ENCODE measurements at places on chromosomes 2 and 18. TPM values are rescaled to one million over a fixed set of nuclear protein-coding genes. Genes with fewer than 3 reads are reported as not detected.

- H3K27ac ChIP-seq: peak overlapping the region; percentile 23
- no peak overlapping the region for H3K4me3 ChIP-seq
- H3K4me1 ChIP-seq: peaks cover 10% of the 10 kb centered on the region
Measured at GRCh38 chr2:205245001-205245400, 437.3 kb upstream of the NRP2 start.

DNA sequence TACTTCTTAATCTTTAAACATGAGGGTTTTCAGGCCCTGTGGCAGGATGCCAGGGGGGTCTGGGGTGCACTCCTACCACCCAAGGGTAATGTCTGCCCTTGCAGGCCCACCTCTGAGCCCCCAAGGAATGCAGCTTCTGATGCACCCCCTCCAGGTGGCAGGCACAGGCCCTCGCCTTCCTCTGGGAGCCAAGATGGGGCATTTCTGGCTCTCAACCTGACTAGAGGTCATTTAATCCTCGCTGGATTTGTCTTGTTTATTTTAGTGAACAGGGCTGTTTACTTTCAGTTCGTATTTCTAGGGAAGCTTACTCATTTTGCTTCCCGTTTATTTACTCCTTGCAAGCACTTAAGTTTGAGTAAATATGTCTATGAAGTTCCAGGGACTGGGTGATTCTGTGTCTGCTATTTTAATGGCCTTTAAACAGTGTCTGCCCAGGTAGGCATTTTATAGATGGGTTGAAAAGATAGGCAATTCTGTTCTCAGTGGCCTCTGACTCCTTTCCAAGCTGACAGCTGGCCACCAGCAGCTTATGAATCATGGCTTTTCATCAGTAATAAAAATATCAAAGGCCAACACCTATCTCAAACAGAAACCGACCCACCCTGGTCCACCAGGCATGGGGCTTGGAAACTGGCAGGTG, 11.1 kb upstream of the DNPEP start:
- H3K27me3 ChIP-seq: no peaks in the 10 kb centered on the region
- no peak overlapping the region for H3K4me3 ChIP-seq
- H3K27ac ChIP-seq: no peak overlapping the region
- H3K36me3 ChIP-seq: no peaks in the 10 kb centered on the region
- DNase-seq: no peak
- peaks cover 38% of the 10 kb centered on the region for H3K4me1 ChIP-seq

DNA sequence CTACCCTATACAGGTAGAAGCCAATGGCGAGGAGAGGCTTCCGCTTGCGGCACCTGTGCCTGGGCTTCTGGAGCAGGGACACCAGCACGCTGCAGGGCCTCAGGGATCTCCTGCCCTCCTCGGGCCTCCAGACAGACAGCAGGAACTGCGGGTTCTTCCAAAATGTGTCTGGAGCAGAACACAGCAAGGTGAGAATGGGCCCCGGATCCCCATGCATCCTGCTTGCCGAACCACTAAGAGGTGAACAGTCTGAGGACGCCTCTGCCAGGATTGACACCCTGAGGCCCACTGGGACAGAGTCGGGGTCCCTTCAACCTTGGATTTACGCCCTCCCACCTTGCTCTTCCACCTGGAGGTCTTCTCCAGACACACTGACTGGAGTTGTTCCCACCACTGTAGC, 25.4 kb downstream of the CAPN14 start:
- H3K4me1 ChIP-seq: no peaks in the 10 kb centered on the region
- H3K36me3 ChIP-seq: no peaks in the 10 kb centered on the region
- H3K27ac ChIP-seq: no peak overlapping the region
- DNase-seq: no peak

GRCh38 chr2:96151595-96152303, 6.5 kb upstream of the DUSP2 start:
- peaks cover 32% of the 10 kb centered on the region for H3K4me1 ChIP-seq
- no peak overlapping the region for H3K27ac ChIP-seq
- H3K27me3 ChIP-seq: no peaks in the 10 kb centered on the region
- no peaks in the 10 kb centered on the region for H3K36me3 ChIP-seq

- peak overlapping the region; percentile 88 for H3K4me3 ChIP-seq
- H3K27me3 ChIP-seq: peaks cover 3% of the 10 kb centered on the region
- H3K27ac ChIP-seq: peak overlapping the region; percentile 93
- peaks cover 50% of the 10 kb centered on the region for H3K4me1 ChIP-seq
- peak; percentile 58 for DNase-seq
- H3K36me3 ChIP-seq: no peaks in the 10 kb centered on the region
Measured at GRCh38 chr2:20447437-20448245, 767 bp downstream of the RHOB start.

GRCh38 chr2:47695800-47696477, 87.0 kb upstream of the MSH6 start:
- H3K27me3 ChIP-seq: no peaks in the 10 kb centered on the region
- no peak for DNase-seq

DNA sequence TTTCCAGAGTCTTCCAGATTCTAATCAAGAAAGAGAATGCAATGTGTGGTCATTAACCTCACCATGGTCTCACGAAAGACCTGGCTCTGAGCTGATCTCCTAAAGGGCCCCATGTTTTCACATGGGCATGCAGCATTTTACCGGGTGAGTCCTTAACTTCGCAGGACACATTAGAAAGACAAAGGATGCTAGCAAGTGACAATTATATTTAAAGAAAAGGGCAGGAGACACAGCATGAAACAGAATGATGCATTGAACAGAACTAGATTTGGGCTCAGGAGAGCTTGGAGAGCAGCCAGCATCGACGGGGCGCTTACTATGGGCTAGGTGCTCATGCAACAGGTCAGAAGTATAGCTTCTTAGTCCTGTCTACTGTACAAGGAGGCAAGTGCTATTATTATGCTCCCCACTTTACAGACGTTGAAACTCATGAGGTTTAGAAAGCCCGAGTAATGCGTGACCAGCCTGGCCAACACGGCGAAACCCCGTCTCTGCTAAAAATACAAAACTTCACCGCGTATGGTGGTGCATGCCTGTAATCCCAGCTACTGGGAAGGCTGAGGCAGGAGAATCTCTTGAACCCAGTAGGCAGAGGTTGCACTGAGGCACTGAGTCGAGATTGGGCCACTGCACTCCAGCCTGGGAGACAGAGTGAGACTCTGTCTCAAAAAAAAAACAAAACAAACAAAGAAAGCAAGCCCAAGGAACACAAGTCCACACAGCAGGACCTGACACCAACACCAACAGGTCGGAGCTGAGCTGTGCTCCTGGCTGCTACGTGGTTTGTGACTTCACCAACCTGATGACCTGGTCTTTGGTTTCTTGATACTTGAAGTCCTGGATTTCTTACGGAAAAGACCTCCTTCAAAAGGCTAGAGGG, 16.1 kb downstream of the MBP start:
- H3K36me3 ChIP-seq: peaks cover 7% of the 10 kb centered on the region
- no peak overlapping the region for H3K27ac ChIP-seq
- H3K4me1 ChIP-seq: peaks cover 22% of the 10 kb centered on the region
- DNase-seq: no peak

DNA sequence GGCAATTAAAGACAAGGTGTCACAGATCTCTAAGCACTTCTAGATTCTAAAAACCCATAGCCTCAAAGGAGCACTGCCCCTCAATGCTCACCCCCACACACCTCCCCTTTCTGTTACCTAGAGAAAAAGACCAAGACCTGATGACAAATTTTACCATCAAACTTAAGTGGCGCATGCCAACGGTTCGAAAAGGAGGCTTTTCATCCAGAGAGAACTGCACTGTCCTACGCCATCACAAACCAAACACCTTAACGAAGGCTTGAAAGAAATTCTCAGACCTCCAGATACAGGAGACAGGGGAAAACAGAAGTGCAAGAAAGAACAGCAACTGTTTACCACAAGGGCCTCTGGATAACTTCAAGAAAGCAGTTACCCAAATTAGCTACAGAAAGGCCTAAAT, 2.0 kb upstream of the ZC3H6 start:
- DNase-seq: no peak
- peak overlapping the region; percentile 52 for H3K27ac ChIP-seq
- H3K4me1 ChIP-seq: peaks cover 22% of the 10 kb centered on the region
- no peaks in the 10 kb centered on the region for H3K36me3 ChIP-seq

DNA sequence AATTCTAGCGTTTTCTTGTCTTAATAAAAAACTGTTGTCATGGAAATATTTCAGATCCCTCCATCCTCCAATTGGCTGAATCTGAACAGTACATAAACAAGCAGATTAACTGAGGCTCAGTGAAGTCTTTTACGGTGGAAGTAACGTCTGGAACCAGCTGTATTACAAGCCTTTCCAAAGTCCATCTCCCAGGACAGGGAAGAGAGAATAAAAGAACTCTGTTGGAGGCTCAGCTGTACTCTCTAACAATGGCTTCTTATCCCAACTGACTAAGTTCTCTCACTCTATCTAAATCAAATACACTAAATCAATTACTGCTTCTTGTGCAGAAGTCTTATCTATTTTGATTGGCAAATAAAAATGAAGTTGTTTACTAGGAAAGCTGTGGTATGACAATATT, 19.9 kb upstream of the NEDD4L start:
- H3K36me3 ChIP-seq: no peaks in the 10 kb centered on the region
- H3K27me3 ChIP-seq: no peaks in the 10 kb centered on the region
- no peak overlapping the region for H3K4me3 ChIP-seq
- DNase-seq: no peak

DNA sequence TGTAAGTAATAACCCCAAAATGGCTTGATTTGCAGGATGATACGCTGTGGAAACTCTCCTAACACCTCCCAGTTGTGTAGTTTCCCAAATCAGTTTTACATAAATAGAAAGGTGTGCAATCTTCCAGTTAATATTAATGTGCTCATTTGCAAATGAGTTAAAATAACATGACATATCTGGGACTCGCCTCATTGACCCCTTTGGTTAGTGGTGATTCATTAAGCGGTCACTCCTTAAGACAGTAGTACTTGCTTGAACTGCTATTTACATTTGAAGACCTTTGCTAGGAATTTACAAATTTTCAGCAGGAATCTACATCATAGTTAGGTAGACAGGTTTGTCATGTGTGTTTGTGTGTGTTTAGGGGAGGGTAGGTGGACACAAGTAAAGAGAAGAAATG, 1367.7 kb upstream of the CELF4 start:
- H3K4me1 ChIP-seq: no peaks in the 10 kb centered on the region
- H3K4me3 ChIP-seq: no peak overlapping the region
- no peaks in the 10 kb centered on the region for H3K36me3 ChIP-seq
- DNase-seq: no peak
- H3K27me3 ChIP-seq: no peaks in the 10 kb centered on the region
- H3K27ac ChIP-seq: no peak overlapping the region

GRCh38 chr2:173589604-173590275, 235.1 kb downstream of the CDCA7 start:
- H3K4me1 ChIP-seq: peaks cover 7% of the 10 kb centered on the region
- H3K27ac ChIP-seq: no peak overlapping the region
- no peak for DNase-seq
- H3K27me3 ChIP-seq: no peaks in the 10 kb centered on the region

- DNase-seq: no peak
- no peaks in the 10 kb centered on the region for H3K27me3 ChIP-seq
- peaks cover 3% of the 10 kb centered on the region for H3K36me3 ChIP-seq
- peaks cover 53% of the 10 kb centered on the region for H3K4me1 ChIP-seq
- no peak overlapping the region for H3K27ac ChIP-seq
Measured at GRCh38 chr2:85240055-85240454, 87.7 kb downstream of the TGOLN2 start.

DNA sequence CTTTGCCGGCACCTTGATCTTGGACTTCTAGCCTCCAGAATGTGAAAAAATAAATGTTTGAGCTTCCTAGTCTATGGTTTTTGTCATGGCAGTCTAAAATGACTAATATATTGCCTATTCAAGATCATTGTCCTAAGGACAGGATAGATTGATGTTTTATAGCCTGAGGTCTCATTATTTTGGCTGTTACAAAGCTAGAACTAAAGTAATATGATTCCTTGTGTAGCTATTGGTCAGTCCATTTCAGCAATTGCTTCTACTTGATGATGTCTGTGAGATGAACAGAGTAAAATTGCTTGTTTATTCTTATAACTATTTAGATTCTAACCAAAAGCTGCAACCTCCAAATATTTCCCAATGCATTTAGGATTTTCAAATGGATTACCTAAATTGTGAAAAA, 145.0 kb downstream of the HRH4 start:
- no peaks in the 10 kb centered on the region for H3K27me3 ChIP-seq
- peaks cover 18% of the 10 kb centered on the region for H3K4me1 ChIP-seq
- DNase-seq: no peak
- no peak overlapping the region for H3K27ac ChIP-seq
- no peak overlapping the region for H3K4me3 ChIP-seq
- no peaks in the 10 kb centered on the region for H3K36me3 ChIP-seq

DNA sequence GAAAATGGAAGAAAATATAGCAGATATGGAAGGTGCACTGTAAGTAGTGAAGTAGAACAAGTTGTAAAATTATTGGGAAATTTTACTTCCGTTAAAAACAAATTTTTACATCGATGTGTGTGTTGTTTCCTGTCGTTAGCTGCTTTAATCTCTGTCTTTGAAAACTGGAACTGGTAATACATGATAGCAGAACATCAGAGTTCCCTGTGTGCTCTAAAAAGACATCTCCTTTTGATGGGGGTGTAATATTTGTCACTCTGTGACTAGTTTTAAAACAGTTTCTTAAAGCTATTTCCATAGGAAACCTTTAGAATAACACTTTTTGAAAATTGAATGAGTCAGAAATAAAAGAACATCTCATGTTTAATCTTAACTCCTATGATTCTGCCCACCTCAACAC, 43.5 kb downstream of the COX7A2L start:
- H3K4me1 ChIP-seq: no peaks in the 10 kb centered on the region
- no peak overlapping the region for H3K4me3 ChIP-seq
- no peaks in the 10 kb centered on the region for H3K27me3 ChIP-seq

DNA sequence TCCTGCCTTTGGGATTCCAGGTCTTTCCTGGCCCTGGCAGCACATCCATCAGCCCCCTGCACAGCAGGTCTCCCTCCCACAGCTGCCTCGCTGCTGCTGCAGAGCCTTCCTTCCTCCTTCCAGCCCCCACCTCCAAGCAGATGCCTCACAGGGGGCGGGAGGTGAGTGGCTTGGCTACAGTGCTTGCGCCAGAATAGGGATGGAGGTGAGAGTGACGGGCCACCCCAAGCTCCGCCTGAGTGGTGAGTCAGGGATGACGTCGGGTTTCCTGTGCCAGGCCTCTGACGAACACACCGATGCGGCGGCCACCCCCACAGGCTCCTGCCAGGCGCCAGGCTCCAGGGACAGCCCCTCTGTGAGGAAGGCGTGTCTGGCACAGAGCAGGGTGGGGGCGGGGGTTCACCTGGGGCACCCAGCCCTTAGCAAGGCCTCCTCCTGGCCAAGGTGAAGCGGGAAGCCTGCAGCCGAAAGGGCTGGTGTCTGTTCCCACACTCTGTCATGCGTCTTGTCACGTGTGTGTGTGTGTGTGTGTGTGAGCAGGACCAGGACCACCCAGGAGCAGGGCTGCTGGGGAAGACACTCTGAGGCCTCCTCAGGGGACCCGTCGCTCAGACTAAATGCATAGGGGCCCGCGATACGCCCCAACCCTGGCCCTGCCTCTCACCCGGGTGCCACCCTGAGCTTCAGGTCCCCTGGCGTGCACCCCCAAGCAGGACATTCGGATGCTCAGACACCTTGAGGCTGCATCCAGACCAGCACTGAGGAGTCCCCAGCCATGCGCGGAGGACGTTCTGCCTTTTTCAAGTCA, 3.4 kb upstream of the DUSP2 start:
- H3K27ac ChIP-seq: peak overlapping the region; percentile 94
- DNase-seq: peak; percentile 77
- H3K27me3 ChIP-seq: no peaks in the 10 kb centered on the region
- H3K4me3 ChIP-seq: peak overlapping the region; percentile 49
- peaks cover 50% of the 10 kb centered on the region for H3K4me1 ChIP-seq

Gene MAPK4
- 6.3 TPM for total RNA-seq

Gene IMMT
- total RNA-seq: 72.6 TPM

Gene UGT1A9
- total RNA-seq: not detected

Gene TEX44
- not detected for total RNA-seq

Gene PKDCC
- 131 TPM for total RNA-seq

Gene PPP1R1C
- total RNA-seq: 5.8 TPM

Gene LYPD1
- 6.7 TPM for total RNA-seq

Gene TSPYL6
- not detected for total RNA-seq

Gene EVX2
- 0.09 TPM for total RNA-seq

Gene SPP2
- total RNA-seq: not detected

Gene IL18RAP
- not detected for total RNA-seq

All from mesothelial cell of epicardium (in vitro differentiated cells).